Left forelimb (tissue), 1 donor: ENCODE measurements at places on chromosomes 4 and X.

- no peak for DNase-seq
These were observed 96.9 kb upstream of the MID1IP1 start for GRCh38 chrX:38704146-38704882.

DNA sequence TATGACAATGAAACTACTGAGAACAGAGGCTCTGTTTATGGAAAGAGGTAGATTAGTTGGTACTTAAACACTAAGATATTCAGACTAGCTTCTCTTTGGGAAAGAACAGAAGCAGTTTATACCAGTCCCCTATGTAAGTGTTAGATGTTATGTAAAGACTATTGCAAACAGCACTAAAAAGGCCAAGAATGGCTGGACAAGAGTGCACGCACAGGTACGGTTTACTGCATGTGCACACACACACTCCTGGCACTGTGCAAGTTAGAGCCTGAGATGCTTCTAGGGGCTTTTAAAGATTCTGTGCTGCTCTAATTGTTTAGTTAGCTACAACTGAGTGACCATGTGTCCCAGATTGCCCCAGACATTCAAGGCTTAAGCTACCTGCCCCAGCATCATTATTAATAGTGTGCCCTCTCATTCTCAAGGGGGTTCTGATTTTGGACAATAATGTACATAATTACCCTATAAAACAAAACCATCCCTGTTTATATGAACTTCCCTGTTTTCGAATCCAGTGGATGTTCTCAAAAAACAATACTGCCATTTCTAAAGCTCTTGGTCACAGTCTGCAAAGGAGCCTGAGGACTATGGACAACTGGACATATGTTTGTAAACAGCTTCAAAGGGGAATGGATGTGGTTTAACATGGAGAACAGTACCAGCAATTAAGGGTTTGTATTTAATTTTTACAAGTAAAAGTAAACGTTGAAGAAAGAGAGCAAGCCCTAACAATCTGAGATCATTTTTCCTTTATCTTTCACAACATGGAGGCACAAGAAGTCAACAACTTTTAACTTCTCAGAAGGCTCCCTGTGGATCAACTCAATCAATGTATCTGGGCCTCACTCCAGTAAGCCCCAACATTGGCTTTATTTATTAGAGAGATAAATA, 2.0 kb downstream of the SETD7 start:
- no peak for DNase-seq

GRCh38 chr4:74822603-74823002, 28.3 kb upstream of the BTC start:
- no peak for DNase-seq

- DNase-seq = no peak
These were observed 43.1 kb downstream of the NAT8L start for GRCh38 chr4:2102045-2102883.

- no peak for DNase-seq
These were observed 31.7 kb upstream of the APLN start for GRCh38 chrX:129686422-129686948.

- no peak for DNase-seq
These were observed 54.2 kb downstream of the RPS3A start for GRCh38 chr4:151153585-151153984.

- no peak for DNase-seq
These were observed 50.2 kb upstream of the DCTD start for GRCh38 chr4:182967403-182967802.

DNA sequence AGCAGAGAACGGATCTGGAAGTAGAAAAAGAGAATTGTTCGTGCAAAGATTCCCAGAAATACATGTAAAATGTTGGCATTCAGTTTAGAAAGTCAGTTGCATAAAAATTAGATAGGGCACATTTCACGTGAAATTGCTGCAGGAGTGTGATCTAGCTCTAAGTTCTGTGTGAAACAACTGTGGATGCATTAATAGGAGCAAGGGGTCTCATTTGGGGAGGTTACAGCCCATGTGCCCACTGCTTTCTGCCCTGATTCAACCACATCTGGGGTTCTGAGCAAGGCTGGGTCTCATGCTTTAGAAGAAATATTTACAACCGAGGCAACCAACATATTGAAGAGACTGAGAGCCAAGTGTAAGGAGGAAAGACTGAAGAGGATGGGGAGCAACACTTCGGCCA, 639.0 kb downstream of the BCOR start:
- no peak for DNase-seq

DNA sequence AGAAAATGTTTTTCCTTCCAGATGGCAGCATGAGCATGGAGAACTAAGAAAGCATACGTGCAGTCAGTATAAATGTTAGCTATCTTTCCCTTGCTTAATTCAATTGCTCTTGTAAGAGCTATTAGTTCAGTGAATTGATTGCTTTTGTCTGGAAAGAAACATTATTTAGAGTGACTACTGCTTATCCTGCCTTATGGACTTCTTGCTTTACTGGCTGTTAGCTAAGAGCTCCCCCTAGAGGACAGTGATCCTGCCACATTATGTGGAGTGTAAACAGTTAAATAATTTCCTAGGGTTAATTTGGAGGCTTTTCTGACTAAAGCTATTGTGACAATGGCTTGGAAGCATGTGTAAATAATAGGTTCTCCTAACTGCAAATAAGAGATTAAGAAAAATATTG, 1402.4 kb downstream of the FAM133A start:
- no peak for DNase-seq

DNA sequence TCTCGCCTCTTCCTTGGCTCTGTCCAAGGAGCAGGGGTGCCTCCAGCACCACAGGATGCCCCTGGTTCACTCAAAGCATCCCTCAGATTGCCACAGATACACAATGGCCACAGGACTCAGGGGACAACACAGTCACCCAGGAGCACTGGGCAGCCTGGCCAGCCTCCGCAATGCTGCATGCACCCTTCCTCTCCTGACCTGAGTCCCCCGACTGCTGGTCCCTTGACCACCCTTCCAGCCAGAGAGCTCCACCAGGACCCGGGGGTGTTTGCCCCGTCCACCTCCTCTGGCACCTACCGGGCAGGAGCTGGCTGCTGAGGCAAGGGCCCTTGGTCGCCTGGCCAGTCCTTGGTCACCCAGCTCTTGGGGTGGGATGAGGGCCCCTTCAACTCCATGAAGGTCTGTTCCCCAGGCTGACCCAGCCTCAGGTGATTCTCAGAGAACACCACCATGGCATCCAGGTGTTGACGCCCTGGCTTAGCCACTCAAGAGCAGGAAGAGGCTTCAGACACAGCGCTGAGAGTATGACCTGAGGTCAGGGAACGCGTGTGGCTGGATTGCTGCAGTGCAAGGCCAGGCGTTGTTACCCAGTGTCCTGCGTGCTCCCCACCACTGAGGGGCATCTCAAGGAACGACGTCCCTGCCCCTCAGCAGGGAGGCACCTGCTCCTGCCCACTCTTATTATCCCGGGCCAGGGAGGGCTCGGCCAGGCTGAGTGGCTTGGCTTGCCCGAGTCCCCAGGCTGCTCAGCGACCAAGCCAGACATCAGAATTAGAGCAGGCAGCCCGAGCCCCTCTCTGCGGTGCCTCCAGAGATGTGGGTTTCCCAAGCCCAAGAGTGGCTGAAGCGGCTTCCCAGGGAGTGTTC, 10.2 kb downstream of the ADRA2C start:
- DNase-seq = no peak

- no peak for DNase-seq
These were observed 95.6 kb downstream of the STOX2 start for GRCh38 chr4:184000457-184001396.

DNA sequence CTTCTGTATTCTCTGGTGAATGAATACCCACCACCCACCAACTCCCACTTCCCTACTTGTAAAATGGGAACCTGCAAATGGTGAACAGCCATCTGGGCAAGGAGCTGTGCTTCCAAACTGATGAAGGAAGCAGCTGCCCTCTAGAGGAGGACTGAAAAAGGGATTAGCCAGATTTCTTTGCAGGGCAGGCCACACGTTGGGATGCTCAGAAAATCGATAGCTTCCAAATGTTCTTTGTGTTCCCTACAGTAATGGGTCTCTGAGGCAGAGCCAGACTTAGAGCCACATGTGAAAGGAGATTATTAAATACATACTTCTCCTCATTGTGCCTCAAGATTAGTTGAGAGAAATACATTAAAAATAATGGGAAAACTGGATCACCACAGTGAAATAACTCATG, 39.3 kb upstream of the LPAR4 start:
- no peak for DNase-seq

- DNase-seq = no peak
These were observed 34.2 kb downstream of the TMA16 start for GRCh38 chr4:163528653-163529052.

- DNase-seq = no peak
These were observed 16.9 kb upstream of the TMEM165 start for GRCh38 chr4:55378617-55379467.

- DNase-seq = no peak
These were observed 324.3 kb downstream of the PTTG2 start for GRCh38 chr4:38284294-38285030.

- no peak for DNase-seq
These were observed 591 bp upstream of the TSPAN7 start for GRCh38 chrX:38560776-38561125.

DNA sequence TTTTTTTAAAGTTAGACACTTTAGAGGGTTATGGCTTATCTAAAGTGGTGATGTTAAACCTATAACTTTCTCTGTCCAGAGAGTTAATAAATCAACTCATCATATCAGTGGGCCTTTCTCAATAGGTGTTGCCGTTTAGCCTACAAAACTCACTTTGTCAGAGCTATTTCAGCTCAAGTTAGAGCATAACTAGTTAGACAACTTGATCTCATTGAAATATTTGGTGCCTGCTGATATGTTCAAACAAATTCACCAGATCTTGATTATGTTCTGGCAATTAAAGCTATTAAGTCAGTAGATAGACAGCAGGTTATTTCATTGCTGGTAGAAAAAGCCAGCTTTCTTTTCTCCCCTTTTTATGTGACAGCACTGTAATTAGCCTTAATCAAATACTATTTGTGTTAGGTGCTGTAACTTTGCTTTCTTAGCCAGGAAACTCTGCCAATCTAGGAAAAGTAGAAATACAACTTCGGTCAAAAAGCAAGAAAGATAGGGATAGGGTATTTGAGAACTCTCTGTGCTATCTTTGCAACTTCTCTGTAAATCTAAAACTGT, 191.8 kb downstream of the MAML3 start:
- DNase-seq = no peak

DNA sequence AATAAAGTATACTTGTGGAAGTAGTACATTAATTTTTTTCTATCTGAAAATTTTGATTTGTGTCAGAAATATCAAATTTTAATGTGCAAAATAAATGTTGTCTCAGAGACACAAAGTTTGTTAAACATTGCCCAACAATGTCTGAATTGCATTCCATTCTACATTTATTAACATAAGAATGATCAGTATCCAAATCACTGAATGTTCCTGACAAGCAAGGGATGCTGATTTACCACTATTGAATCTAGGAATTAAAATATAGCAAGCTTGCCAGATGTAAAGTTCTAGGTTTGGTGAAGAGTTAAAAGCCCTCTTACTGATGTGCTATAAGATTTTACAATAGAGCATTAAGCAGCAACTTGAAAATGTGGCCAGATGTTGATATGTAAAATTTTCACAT, 489.2 kb upstream of the CTSO start:
- DNase-seq = no peak

GRCh38 chrX:119467842-119468550, at the start of gene SLC25A5:
Gene SLC25A5 (plus strand): TSS chrX:119468444. CDS start chrX:119468516, 72 bp downstream.
- peak; percentile 83 for DNase-seq

DNA sequence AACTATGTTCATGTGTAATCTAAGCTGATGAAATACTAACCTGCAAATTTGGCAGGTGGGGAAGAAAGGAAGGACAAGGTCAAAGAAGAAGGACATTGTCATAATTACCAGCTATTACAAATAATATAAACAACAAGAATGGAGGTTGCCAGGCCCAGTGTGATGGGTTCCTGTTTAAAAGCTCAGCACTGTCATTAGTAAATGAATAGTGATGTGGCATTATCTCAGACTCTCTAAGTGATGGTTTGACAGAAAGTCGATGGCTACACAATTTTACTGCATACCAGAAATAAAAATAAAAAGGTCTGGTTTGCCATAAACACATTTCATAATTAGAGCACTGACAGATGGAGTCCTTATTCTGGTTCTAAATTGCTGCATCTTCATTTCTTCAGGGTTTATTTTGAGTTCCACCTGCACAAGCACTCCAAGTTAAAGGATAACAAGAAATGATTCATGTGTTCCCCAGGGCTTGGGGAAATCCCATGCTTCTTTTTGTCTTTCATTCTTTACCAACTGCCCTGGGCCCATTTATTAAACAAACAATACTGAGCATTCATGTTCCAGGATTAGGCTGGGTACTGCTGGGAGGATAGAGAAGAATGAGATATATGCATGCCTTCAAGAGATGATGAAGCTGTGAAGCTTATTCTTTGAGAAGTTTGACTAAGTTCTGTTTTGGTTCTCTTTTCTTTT, 367.8 kb upstream of the RASGEF1B start:
- no peak for DNase-seq

GRCh38 chr4:112321776-112322684, 24.9 kb downstream of the ALPK1 start:
- no peak for DNase-seq

DNA sequence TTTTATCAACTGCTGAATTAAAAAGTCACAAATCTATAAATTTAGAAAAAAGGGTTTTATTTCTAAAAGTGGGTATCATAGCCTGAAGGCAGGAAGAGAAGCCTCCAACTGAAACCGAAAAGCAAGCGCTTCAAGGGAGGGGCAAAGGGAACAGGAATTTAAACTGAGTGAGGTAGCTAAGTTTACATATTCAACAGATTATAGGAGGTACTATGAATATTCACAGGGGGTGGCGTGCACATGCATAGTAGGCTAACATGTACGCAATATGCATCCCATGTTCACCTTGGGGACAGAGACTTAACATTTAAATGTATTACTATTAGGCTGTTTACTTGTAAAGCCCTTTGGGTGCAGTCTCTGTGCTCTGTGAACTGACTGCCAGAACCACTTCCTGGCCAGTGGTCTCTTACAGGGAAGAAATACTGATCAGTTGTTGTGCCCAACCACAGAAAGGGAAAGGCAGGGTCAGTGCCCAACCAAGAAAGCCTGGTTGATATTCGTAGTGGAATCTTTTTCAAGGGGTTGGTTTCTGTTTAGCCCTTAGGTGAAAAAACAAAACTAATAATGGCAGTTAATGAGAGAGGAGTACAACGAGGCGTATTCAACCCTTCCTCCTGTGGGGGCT, 168.7 kb upstream of the GALNTL6 start:
- no peak for DNase-seq

- DNase-seq = no peak
These were observed 12.1 kb upstream of the VSIG4 start for GRCh38 chrX:66051980-66052379.

DNA sequence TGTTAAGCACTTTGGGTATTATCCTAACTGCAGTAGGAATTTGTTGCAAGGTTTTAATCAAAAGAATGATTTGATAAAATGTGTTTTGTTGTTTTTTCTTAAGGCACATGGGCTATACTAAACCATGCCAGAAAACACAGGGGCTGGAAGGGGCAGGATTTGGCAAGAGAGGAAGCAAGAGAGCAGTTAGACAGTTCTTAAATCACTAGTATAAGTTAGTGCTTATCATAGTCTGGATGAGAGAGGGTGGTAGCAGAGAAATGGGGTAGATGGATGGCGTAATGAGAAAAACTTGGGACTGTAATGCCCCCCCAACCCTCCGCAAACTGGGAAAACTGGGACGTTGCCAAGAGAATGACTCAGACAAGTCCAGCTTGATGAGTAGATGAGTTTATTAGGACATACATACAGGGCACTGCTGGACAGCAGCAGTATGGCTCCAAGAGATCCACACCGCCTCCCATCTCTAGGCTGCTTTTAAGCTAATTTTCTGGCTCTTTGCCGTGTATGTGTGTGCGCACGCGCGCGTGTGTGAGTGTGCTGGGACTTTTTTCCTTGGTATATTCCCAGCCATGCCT, 151.5 kb downstream of the PDLIM5 start:
- DNase-seq = no peak

GRCh38 chrX:25029288-25029825, 13.6 kb upstream of the ARX start:
- DNase-seq = no peak

GRCh38 chr4:123603165-123603564, 206.6 kb downstream of the SPRY1 start:
- DNase-seq = no peak
